ENCODE measurements at places on chromosomes 5 and 9.

GRCh38 chr5:53779541-53779981, 219.1 kb downstream of the NDUFS4 start:
- DNase-seq: no peak

DNA sequence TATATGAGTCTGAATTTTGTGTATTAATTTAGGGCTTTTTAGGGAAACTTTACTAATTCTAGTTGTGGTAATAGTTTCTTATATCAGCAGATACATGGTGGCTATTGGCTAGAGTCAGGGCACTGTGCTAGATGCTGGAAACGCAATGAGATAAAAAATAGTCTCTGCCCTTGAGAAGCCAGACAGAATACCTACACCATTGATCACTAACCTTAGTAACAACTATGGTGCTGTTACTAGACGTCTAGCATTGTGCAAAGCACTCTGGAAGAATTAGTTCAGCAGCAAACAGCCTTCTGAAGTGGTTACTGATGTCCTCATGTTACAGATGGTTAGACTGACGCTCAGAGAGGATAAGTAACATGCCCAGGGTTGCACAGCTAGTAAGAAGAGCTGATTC, 61.8 kb downstream of the GDA start:
- no peak for DNase-seq

DNA sequence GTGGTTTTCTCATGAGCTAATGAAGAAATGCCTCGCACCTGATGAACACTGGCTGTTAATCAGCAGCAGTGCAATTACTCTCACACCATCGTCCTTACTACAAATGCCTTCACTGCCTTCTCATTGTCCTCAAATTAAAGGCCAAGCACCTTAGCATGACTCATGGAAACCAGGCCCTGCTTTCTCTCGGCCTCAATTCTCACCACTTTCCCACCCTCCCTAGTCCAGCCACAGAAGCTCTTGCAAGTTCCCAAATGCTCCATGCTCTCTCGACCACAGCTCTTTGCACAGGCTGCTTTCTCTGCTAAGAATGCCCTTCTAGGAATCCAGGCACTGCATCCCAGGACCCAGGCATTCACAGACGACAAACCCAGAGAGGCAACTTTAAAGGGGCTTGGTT, 94.6 kb upstream of the KLF4 start:
- no peak for DNase-seq

GRCh38 chr5:83513491-83513890, 41.9 kb downstream of the VCAN start:
- no peak for DNase-seq

DNA sequence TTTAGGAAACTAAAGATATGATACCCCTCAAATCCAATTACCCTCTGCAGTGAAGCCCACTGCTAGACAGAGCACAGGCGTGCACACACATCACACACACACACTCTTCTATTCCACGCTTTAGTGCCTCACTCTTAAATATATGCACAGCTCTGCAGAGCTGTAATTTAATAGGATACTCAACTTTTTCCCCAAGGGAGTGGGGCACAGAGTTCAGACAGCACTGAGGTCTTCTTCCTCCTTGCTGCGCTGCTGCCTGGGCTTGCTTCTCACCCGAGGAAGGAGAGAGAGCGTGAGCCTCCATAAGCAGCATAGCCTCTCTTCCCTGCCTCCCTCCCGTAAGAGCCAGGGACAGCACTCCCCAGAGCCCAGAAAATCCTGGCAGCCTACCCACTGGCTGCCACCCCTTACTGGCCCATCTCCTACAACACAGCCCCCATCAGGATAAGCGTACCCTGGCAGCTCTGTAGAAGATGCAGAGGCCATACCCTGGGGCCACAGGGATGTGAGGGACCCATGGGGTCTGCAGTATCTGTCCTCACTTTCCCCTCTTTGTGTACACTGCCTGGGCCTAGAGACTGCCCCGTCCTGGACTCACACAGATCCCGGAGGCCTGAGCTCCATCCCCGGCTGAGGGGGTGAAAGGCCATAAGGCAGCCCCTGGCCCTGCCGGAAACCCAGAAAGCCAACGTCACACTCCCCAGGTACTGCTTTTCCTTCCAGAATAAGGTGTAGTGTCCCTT, 102.1 kb downstream of the C5orf15 start:
- DNase-seq: no peak

DNA sequence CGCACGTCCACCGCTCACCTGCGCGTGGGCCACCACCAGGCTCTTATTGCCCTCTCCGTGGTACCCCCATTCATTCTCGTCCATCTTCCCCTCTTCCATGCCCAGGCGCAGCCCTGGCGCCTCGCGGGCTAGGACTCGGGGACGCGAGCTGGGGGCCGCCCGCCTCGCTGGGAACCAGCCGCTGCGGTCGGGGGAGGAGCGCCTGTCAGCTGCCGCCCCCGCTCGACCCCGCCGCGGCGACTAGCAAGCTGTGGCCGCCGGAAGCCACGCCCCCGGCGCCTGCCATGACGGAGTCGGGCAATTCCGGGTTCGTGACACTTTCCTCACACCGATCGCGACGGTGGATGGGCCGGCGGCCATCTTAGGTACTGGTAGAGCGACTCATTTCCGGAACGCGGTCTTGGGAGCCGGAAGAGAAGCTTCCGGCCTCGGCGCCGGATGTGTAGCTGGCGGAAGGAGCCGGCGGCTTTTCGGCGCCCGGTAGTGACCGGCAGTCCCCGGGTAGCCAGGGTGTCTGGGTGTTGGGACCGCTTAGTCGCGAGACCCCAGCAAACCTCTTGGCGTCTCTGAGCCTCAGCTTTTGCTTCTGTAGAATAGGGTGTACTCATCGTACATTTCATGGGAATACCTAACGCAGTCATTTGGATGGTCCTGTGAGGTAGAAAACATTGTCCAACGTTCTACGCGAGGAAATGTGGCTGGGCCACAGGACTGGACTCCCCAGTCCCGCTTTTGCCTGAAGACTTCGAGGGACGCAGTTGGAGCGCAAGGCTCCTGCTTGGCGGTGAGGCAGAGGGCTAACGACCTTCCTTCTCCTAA, at the start of gene IPPK:
IPPK (minus strand) TSS at position 242 of the 819 bp plus-strand sequence; CDS start at position 99, 143 bp downstream.
- peak; percentile 96 for DNase-seq

DNA sequence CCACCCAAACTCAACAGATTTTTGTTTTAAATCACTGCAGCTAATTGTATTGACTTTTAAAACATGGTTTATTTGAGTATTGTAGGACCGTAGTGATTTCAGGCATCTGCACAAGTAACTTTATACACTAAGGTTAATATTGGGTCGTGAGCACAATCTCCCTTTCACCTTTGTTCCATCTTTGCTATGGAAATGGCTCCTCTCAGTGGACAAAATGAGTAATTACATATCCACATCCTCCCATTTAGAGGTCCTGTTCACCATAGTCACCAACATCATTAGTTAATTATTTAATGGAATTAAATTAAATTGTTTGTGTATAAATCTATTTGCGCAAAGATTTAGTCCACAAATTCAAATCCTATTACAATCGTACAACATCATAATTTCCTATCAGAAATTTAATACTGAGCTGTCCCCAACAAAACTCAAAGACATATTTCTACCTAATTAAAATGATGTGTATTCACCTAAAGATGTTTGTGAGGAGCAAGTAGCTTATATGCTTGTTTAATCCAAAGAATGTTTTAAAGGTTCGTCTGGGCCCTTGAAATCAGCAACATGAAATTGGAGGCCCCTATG, 173.0 kb upstream of the DAPK1 start:
- no peak for DNase-seq

DNA sequence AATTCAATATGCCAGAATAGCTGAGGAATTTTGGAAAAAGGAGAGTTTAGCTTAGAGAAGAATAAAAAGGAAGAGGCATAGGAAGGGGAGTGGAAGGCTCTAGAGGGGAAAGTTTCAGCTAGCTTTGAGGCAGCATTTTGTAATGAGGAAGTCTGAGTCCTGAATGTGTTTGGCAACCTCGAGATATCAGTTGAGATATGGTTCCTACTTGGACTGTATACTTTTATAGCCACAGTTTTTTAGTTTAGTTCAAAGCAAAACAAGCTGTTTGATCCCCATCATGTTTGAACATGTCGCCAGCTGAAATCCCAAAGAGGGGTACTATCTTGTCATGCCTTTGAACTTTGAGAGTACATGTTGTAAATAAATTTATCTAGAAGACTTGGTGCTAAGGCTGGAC, 559.0 kb upstream of the FTMT start:
- no peak for DNase-seq

Measured in glutamatergic neuron (in vitro differentiated cells).